GDM1 (cell line): ENCODE measurements at places on chromosomes 3 and 15.

DNA sequence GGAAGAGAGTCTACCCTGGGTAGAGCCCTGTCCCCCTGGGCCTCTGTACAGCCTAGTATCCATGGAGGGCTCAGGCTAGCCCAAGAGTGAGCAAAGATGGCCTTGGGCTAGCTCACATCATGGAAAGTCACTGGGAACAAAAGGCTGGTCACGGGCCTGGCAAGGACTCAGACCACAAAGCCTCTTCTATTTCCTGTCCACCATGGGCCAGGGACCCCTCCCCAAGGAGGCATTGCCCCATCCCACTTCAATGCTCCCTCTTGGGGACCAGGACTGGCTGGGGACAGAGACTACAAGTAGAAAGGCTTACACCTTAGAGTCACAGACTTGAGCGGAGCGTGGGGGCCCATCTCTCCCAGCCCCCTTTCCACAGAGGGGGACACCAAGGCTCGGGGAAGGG is 16.9 kb downstream of the DUSP7 start:
- no peak for DNase-seq

DNA sequence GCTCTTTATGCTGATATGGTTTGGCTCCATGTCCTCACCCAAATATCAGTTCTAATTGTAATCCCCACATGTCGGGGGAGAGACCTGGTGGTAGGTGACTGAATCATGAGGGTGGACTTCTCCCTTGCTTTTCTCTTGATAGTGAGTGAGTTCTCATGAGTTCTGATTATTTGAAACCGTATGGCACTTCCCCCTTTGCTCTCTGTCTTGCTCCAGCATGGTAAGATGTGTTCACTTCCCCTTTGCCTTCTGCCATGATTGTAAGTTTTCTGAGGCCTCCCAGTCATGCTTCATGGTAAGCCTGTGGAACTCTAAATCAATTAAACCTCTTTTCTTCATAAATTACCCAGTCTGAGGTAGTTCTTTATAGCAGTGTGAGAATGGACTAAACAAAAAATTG is 107.6 kb downstream of the IMPG2 start:
- no peak for DNase-seq

GRCh38 chr3:8597219-8597853 is 47.3 kb downstream of the SSUH2 start:
- DNase-seq: no peak

DNA sequence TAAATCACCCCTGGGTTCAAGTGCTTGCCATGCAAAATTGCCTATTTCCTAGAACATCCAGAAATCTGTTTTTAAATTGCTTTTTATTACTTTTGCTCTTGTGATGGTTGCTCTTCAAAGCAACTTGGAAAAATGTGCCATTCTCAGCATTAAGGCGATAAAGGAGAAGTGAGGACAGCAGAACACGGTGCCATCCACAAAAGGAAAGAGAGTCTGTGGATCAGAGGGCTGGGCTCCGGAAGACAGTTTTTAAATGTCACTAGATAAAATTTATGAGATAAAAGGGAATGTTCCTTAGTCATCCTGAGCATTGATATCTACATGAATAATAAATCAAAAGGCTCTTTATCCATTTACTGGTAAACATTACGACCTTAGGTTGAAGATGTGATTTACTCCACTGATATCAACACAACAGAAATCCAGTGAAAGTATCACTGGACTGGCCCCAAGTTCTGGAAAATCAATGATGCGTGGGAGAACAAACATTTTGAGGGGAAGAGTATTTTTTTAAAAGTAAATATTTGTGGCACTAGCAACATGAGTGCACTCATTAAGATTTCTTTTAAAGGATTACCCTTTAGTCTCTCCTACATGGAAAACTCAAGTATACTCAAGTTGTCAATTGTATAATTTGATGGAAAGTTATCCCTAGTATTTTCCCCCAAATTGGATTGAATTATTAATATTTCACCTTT is 554.7 kb downstream of the FHIT start:
- DNase-seq: no peak

DNA sequence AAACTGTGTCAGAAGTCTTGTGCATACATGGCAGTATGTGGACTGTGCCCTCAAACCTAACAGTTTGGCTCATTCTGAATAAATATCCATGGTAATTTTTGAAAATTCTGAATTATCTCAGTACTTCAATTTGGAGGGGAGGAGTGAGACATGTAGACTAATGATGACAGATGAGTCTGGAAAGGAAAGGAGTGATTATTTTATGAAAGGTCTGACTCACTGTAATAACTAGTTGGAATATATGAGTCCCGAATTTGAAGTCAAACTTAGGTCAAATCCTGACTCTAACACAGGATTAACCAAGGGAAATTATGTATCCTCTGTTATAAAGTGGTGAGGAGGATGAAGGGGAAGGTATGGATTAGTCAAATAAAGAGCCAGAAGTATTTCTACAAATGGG is 38.6 kb downstream of the SUCNR1 start:
- no peak for DNase-seq

- no peak for DNase-seq
Measured at GRCh38 chr3:197525706-197526105, 30.1 kb downstream of the BDH1 start.

GRCh38 chr3:173617490-173617889 is 219.9 kb downstream of the NLGN1 start:
- DNase-seq: no peak

- DNase-seq: no peak
Measured at GRCh38 chr3:193499136-193499770, 55.4 kb downstream of the ATP13A4 start.

GRCh38 chr15:92494806-92495336 is 101.2 kb downstream of the ST8SIA2 start:
- no peak for DNase-seq

DNA sequence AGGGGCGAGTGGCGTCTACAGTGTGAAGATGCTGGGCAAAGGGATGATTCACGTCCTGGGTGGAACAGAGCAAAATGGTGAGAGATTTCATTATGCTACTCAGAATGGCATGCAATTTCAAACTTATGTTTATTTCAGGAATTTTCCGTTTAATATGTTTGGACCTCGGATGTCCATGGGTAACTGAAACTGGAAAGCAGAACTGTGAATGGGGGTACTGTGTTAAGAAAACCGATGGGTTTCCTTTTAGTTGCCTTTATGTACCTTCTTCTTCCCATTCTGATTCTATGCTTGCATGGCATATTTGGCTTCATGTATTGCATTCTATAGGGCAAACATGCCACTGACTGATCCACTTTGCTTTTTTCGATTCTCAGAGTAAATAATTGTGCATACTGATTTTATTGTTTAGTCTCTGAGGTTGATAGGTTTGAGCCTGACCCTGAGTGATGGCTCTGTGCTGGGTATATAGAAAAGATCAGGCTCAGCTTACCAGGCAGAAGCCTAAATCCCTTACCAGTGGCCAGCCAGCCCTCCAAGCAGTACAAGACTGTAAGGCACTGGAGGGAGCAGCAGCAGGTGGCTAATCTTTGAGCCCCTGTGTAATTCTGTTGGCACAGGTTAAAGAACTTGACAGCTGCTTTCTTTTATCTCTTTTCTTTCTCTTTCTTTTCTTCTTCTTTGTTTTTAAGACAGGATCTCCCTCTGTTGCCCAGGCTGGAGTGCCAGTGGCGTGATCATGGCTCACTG is 4.5 kb downstream of the QTRT2 start:
- no peak for DNase-seq

- no peak for DNase-seq
Measured at GRCh38 chr3:122975163-122975923, 52.2 kb downstream of the SEMA5B start.

GRCh38 chr3:155356594-155357370 is 63.3 kb upstream of the STRIT1 start:
- DNase-seq: no peak

DNA sequence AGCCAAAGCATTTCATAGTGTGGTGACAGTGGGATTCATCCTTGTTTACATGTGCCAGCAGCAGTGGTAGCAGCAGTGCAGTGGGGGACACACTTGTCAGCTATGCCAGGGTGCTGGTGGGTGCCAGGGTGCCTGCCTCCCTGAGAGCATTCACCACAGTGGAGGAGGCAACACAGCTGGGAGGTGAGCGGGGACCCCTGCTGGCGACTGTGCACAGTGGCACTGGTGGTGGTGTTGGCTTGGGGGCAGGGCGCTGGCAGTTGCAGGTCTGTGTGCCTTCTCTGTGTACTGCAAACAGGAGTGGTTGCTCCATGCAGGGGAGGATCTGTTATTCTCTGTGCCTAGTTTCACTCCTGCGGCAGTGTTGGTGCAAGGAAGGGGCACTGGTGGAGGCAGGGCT is 41.2 kb downstream of the CEP63 start:
- no peak for DNase-seq

DNA sequence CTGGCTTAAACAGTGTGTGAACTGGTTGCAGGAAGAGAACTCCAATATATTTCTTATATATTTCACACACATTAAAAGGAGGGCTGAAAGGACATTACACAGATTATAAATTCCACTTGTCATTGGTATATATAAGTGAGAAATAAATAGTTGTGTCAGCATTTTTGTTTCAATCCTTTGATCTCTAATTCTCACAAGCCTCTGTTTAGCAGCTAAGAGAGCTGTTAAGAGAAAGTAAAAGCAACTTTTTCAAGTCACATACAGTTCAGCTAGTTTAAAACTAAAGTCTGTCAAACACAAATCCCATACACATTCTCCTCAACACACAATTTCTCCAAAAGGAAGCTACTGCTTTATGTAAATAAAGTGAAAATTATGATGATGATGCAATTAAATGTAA is 70.5 kb upstream of the CCDC39 start:
- DNase-seq: no peak

- DNase-seq: no peak
Measured at GRCh38 chr3:52315977-52316764, at the start of gene DNAH1. DNAH1 (plus strand) TSS chr3:52316319; CDS start chr3:52322443, 6,124 bp downstream.
